ENCODE measurements at places on chromosomes 1 and 21.

- peak overlapping the region; percentile 19 for H3K27ac ChIP-seq
- H3K36me3 ChIP-seq = peaks cover 11% of the 10 kb centered on the region
- DNase-seq = no peak
These were observed 23.1 kb downstream of the WNT4 start for GRCh38 chr1:22119626-22120468.

DNA sequence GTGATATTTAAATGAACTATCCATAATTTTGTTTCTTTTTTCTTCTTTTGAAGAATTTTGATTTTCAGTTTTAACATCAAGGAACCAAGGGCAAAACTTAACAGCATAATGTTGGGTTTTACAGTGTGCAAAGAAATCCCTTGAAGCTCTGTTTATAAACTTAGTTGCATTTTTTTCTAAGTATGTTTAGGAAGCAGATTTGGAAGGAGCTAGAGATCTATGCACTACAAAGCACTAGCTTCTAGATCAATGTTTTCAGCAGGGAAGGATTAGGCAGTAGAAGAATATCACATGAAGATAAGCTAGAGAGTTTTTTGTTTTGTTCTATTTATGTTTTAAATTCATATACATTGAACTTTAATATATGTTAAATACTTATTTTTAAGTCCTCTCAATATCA is 250.6 kb upstream of the C1orf105 start:
- H3K27me3 ChIP-seq = peaks cover 19% of the 10 kb centered on the region
- no peaks in the 10 kb centered on the region for H3K4me1 ChIP-seq
- H3K36me3 ChIP-seq = no peaks in the 10 kb centered on the region
- no peak overlapping the region for H3K27ac ChIP-seq
- H3K4me3 ChIP-seq = no peak overlapping the region

GRCh38 chr1:94119796-94120569 is 965 bp downstream of the ABCA4 start:
- H3K4me1 ChIP-seq = no peaks in the 10 kb centered on the region
- H3K27me3 ChIP-seq = peaks cover 58% of the 10 kb centered on the region
- H3K4me3 ChIP-seq = no peak overlapping the region
- H3K36me3 ChIP-seq = no peaks in the 10 kb centered on the region
- no peak overlapping the region for H3K27ac ChIP-seq
- no peak for DNase-seq

DNA sequence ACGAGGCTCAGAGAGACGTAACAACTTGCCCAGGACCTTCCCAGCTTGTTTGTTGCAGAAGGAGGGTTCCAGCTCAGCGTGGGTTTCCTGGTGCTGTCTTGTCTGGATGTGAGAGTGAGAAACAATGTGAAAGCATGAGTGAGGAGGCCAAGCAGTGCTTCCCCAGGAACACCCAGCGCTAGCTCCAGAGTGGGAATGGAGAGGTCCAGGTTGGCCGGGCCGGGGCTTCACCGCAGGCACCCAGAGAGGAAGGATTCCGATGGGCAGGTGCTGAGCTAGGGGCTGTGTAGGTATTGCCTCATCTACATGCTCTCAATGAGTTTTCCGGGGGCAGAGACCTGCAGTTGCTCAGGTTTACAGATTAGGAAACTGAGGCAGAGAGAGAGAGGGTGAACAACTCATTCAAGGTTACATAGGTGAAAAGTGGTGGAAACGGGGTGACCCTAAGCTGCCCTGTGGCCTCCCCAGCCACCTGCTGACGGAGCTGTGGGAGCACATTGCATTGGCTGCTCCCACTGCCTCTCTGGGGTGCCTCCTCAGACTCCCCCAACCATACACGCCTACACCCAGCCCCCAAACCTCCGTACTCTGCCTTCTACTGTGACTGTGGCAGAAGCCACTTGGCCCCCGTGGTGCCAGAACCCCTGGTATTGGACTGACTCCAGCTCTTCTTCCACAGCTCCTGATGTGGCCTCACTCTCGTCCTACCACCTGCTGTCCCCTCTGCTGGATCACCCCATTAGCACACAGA is 51.2 kb downstream of the B3GALT5 start:
- peaks cover 2% of the 10 kb centered on the region for H3K36me3 ChIP-seq
- peaks cover 22% of the 10 kb centered on the region for H3K27me3 ChIP-seq
- DNase-seq = no peak
- no peak overlapping the region for H3K27ac ChIP-seq
- no peaks in the 10 kb centered on the region for H3K4me1 ChIP-seq

GRCh38 chr1:69992594-69992993 is 212.8 kb downstream of the LRRC40 start:
- no peaks in the 10 kb centered on the region for H3K27me3 ChIP-seq
- H3K4me3 ChIP-seq = no peak overlapping the region
- no peak for DNase-seq
- H3K27ac ChIP-seq = no peak overlapping the region
- H3K36me3 ChIP-seq = no peaks in the 10 kb centered on the region

- no peaks in the 10 kb centered on the region for H3K27me3 ChIP-seq
- DNase-seq = no peak
These were observed 62.5 kb upstream of the EFHD2 start for GRCh38 chr1:15347182-15347581.

DNA sequence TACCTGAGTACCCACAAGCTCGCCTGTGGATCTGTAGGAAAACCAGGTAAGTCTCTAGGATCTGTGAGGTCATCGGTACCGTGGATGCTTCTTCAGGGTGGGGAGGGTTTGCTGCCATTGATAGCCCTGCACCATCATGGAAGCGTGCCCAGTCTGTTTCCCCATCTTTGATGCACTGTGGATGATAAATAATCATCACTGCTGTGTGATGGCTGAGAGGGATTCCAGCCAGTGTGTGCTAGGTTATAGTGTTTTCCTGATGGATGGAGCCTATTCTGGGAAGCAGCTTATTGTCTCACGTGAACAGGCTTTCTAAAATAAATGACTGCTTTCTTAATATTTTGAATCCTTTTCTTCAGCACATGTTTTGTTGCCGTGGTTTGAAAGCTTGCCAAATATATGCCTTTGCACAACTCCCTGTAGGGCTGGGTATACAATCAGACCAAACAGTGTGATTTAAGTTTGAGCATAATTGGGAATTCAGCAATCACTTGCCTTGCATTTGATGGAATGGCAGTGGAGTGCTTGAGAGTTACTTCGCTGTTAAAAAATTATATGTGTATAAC is 113.8 kb downstream of the CAMTA1 start:
- H3K4me1 ChIP-seq = no peaks in the 10 kb centered on the region
- H3K27ac ChIP-seq = no peak overlapping the region
- H3K36me3 ChIP-seq = peaks cover 3% of the 10 kb centered on the region
- no peak for DNase-seq

DNA sequence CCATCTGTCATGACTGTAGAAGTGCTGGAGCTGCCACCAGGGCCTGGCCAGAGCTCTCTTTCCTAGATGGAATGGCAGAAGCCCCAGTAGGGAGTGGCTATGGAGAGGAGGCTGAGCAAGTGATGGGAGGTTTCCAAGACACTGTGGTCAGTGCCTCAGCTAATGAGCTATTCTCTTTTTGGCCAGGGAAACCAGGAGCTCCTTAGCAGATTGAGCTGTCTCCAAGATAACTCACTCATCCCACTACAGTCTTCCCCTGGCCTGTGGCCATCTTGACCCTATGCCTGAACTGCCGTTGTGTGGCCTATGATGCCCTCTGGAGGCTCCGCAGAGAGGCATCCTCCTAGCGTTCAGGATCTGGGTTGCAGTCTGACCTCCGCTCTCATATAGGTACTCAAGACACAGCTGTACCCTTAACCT is 60.5 kb downstream of the ERI3 start:
- no peak overlapping the region for H3K27ac ChIP-seq
- no peak for DNase-seq
- H3K36me3 ChIP-seq = peaks cover 6% of the 10 kb centered on the region
- no peak overlapping the region for H3K4me3 ChIP-seq
- no peaks in the 10 kb centered on the region for H3K4me1 ChIP-seq
- H3K27me3 ChIP-seq = no peaks in the 10 kb centered on the region

DNA sequence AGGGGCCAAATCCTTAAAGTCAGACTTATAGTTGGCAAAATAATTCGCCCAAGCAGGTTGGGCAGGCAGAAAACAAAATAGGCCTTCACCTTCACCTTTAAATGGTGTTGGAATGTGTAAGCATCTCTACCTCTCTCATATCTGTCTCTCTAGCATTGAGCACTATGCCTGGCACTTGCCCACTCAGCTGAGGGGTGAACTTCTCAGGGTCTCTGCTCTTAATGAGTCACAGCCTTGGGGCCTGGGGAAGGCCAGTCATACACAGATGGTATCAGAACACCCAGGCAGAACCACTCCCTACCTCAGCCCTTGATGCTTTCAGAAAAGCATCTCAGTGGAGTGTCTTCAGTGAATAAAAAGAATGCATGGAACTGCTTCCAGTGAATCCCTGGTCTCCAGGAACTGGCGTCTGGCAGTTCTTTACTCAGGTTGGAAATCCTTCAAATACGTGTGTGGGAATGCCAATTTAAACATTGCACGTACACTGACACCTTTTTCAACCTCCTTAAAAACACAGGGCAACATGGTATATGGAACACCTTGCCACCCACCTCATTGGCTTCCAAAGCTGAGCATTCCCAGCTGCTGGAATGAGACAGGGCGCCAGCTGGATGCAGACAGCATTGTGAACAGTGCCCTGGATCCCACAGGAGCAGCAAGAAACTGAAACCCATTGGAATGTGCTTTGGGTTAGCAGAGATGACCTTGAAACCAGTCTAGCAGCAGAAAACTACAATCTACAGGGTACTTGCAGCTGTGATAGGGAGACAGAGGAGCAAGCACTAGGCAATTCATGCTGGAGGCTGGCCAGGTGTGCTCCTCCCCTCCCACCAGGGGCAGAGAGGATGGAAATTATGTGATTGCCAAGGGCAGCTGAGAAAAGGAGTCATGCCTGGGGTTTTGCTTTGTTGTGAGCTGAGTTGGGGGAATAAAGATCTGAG is 30.0 kb downstream of the ZNF697 start:
- no peaks in the 10 kb centered on the region for H3K36me3 ChIP-seq
- peaks cover 11% of the 10 kb centered on the region for H3K27me3 ChIP-seq
- DNase-seq = no peak
- H3K4me1 ChIP-seq = no peaks in the 10 kb centered on the region
- H3K4me3 ChIP-seq = no peak overlapping the region

DNA sequence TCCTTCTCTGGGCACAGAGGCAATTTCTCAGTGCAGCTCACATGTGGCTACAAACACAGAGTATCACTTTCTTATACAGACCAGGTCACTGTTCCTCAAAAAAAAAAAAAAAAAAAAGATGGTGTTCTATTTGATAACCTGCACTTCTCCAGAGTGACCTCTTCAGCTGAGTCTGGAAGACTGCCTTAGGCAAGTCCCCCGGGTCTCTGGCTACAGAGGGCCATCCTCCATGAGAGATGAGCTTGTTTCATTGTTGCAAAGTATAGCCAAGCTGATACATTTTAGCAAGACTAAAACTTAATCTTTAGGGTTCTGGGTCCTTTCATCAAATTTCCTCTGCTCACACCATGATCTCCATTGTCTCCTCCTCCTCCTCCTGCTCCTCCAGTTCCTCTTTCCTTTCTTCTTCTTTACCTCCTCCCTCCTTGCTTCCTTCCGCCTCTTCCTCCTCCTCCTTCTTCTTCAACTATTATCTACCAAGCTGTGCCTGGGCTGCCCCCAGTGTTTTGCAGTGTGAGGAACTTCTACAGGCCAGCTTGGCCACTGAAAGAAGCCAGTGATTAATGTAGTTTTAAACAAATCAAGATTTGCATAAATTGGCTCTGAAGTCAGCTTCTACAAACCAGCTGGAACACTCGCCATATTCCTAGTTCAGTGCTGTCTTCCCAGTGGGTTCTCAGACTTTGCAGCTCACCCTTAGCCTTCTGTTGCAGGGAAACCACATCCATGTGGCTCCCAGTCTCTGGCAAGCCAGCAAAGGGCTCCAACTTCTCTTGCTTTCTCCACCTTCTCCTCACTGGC is 139.4 kb downstream of the RUNX1 start:
- H3K4me3 ChIP-seq = no peak overlapping the region
- no peak overlapping the region for H3K27ac ChIP-seq
- peaks cover 86% of the 10 kb centered on the region for H3K4me1 ChIP-seq

- no peak for DNase-seq
- H3K4me3 ChIP-seq = no peak overlapping the region
These were observed 32.6 kb downstream of the ATP1B1 start for GRCh38 chr1:169138866-169139670.

DNA sequence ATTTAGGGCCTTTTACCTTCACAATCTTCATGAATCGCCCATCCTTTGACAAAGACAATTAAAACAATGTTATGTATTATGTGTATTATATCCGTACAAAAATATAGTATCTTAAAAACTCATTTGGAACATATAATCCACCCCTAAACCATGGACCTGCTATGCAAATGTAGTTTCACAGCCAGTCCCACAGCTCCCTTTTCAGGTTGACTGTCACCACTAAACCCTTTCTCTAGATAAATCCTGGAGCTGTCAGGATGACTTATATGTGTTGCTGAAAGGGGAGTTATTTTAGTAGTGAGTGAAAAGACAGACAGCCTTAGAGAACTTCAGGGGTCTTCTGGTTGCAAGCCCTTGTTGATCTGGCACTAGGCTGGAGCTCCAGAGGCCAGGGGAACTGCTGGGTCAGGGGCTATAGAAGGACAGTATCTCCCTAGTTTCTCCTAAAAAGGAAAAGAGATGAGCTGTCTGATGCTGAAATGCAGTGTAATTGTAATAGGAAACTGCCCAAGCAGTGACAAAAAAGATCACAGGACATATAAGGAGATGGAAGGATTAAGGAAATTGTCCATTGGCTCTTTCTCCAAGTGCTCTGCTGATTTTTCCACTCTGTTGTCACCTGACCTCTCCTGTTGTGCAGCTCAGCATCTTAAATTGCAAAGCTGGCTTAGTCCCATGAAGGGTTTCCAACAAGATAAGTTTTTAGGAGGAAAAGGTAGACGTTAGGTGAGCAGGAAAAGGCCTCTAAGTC is 127.7 kb downstream of the S1PR1 start:
- H3K4me1 ChIP-seq = no peaks in the 10 kb centered on the region
- DNase-seq = no peak
- H3K27ac ChIP-seq = peak overlapping the region; percentile 32

GRCh38 chr1:61461406-61462384 is 263.2 kb downstream of the TM2D1 start:
- no peaks in the 10 kb centered on the region for H3K4me1 ChIP-seq
- no peaks in the 10 kb centered on the region for H3K27me3 ChIP-seq
- no peak for DNase-seq
- H3K36me3 ChIP-seq = peaks cover 7% of the 10 kb centered on the region
- H3K4me3 ChIP-seq = no peak overlapping the region

- peaks cover 2% of the 10 kb centered on the region for H3K36me3 ChIP-seq
- no peak for DNase-seq
- no peaks in the 10 kb centered on the region for H3K27me3 ChIP-seq
- H3K4me3 ChIP-seq = no peak overlapping the region
- H3K4me1 ChIP-seq = no peaks in the 10 kb centered on the region
These were observed 15.1 kb upstream of the PCP4 start for GRCh38 chr21:39852021-39852721.

DNA sequence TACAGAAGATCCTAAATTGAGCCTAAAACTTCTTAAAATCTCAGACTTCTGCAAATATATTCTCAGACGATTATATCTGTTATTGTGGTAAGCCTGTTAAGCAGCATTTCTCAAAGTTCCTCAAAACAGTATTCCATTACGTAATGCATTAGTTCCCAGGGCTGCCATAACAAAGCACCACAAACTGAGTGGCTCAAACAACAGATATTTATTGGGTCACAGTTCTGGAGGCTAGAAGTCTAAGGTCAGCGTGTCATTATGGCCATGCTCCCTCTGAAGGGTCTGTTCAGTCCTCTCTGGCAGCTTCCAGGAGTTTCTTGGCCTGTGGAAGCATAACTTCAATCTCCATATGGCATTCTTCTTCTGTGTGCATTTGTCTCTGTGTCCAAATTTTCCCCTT is 103.5 kb upstream of the ST6GALNAC5 start:
- H3K36me3 ChIP-seq = no peaks in the 10 kb centered on the region
- H3K27ac ChIP-seq = no peak overlapping the region
- no peaks in the 10 kb centered on the region for H3K4me1 ChIP-seq
- DNase-seq = no peak
- H3K27me3 ChIP-seq = peaks cover 16% of the 10 kb centered on the region
